ENCODE measurements at places on chromosomes 5 and 9.

GRCh38 chr5:39108987-39109386 lies 34.8 kb upstream of the RICTOR start:
- DNase-seq = no peak

- no peak for DNase-seq
These were observed 576 bp downstream of the CHD1 start for GRCh38 chr5:98927989-98928872.

GRCh38 chr5:88675708-88676636 lies 207.0 kb downstream of the MEF2C start:
- peak; percentile 76 for DNase-seq

DNA sequence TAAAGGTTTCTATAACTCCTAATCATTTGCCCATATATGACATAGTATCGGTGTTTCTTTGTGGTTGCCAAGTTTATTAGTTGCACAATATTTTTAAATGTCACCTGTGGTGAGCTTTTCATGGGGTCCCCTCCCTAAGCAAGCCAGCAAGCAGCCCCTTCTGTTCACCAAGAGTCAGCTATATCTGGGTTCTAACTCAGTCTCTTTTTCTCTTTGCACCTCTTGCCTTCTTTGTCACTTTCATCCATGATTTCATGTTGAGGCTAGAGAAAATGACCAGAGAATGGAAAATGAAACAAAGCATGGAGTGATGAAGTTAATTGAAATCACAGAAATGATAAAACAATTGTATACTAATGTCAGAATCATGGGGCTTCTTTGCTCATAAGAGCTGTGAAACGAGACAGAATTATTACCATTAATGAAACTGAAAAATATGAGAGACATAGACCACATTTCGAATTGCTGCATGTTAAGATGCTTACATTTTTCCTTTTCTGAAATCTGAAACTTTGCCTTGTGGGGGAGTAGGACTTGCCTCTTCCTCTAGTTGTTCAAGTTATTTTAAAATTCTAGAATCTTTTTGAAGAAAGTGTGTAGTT lies 75.7 kb downstream of the CAMK4 start:
- no peak for DNase-seq

- DNase-seq = no peak
These were observed 172.7 kb downstream of the CHSY3 start for GRCh38 chr5:130077007-130077406.

Measured in NT2/D1 (cell line).